ENCODE measurements at places on chromosomes 6 and 20.

DNA sequence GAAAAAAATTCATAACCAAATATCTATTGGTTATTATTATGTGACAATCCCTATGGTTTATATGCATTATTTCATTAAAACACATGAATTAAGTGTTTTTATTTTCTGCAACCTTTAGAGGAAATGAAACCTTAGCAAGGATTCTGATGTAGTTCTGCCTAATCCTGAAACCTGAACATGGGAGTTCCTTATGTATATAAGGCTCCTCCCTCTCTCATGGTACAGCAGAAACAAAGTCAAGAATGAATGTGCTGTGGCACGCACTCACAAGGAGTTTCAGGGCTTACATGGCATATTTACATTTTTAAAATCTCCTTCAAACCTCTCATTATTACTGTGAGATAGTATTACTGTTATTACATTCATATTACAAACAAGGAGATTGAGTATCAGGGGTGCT is 426.4 kb upstream of the CITED2 start:
- no peak for DNase-seq

DNA sequence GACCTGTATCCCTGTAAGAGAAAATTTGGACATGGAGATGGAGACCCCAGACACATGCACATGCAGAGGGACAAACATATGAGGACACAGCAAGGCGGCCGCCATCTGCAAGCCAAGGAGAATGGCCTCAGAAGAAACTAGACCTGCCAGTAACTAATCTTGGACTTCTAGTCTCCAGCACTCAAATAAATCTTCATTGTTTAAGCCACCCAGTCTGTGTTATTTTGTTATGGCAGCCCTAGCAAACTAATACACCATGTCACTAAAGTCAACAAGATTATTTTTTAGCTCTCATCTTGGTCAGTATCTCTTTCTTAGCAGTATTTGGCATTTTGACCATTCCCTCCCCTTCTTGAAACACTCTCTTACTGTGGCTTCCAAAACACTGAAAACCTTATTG is 26.7 kb downstream of the LATS1 start:
- no peak for DNase-seq

GRCh38 chr6:158230967-158231550 is 62.9 kb downstream of the GTF2H5 start:
- no peak for DNase-seq

DNA sequence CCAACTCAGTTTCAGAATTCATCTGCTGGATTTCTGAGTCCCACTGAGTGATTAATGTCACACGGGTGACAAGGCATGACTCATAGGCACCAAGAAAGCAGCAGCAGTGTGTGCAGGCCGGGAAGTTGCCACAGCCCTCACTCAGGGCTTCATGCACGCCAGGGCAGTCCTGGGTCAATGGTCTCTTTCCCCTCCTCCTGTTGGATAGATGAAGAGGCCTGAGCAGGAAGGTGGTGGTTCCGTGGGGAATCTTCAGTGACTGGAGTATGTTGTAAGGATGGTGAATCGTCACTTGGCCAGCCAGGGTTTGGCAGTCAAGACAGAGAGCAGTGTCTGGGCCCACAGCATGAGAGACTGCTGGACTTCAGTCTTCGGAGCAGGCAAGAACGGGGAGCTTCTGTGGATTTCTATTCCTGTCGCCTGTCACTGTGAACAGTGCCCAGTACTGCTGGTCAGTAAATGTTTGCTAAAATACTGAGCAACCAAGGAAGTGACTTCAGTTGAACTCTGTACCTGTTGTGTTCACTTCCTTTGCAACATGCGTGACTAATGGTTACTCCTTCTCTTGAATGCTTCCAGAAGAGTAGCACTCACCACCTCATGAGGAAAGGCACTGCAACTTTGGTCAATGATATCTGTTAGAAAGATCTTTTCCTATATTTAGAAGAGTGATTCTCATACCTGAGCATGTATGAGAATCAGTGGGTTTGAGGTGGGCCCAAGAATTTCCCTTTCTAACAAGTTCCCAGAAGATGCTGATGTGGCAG is 62.0 kb upstream of the CD93 start:
- no peak for DNase-seq

DNA sequence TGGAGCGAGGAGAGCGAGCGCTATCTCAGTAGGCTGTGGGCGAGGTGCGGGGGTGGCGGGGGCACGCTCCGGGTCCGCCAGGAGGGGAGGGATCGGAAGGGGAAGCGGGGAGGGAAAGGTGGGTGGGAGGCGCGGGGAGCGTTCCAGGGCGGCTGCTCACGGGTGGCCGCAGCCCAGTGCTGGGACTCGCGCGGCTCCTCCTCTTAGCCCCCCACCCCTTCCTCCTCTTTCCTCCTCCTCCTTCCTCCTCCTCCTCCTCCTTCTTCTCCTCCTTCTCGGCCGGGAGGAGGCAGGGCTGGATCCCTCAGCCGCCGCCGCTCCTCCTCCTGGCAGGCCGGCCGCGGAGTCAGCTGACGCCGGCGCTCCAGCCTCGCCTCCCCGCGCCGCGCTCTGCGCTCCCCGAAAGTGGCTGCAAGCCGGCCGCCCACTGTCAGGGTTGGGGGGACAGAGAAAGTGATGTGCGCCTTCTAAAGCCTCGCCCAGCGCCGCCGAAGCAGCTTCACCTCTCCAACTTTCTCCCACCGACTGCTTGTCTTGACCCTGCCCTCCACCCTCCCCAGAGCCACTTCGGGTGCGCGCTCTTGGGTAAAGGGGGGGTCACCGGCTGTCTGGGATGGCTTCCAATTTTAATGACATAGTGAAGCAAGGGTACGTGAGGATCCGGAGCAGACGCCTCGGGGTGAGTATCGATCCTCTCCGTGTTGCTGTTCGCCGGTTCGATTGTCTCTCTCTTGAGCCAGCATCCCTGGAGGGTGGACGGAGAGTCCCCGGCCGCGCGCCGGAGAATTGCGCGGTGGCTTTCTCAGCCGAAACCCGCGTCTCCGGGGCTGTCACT is at the start of gene DOK5:
Gene DOK5 (plus strand): TSS at position 260 of the 835 bp plus-strand sequence. CDS start 354 bp downstream, at position 614.
- no peak for DNase-seq

- DNase-seq = no peak
Observed at GRCh38 chr6:136783495-136784270, 8.6 kb downstream of the MAP3K5 start.

DNA sequence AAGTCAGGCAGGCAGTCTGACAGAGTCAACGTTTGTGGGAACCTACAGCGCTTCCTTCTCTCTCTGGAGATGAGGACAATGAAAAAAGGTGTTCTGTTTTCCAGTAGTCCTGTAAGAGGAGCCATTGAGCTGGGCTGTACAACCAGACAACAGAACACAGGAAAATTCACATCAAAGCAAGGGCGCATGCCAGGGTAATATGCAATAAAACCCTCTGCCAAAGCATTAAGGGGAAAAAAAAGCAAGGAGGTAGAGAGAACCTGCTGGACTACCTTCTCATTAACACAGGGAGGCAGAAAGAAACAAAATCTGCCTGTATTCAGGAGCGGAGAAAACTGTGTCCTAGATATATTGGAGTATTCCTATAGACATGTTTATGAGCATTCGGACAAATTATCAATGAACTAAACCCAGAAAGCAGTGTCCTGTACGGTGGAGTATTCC is 1.3 kb downstream of the RNF24 start:
- peak; percentile 59 for DNase-seq

DNA sequence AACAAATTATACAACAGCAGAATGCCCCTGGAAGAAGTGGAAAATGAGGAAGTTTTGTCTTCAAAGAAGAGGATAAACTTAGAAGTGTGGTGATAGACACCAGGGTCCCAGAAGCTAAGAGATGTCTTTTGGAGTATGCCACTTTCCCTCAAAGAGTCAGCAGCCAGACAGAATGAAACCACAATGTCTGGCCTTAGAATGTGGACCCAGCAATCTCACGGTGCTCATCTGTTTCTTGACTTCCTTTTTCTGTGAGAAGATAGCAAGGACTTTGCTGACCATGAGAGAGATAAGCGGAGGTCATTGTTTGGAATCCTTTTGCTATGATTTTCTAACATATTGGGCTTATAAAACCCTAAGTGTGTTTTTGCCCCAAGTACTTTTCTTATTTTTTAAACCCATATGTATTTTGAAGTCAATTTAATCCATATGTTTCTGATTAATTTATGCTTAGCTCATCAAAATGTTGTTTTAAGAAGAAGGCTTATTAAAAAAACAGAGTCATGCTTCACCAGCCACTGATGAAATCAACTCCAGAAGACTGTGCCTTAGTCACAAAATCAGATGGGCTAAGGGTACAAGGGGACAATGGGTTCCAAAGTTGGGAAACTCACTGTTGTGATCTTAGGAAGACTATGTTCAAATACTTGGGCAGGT is 451.2 kb upstream of the JAG1 start:
- no peak for DNase-seq

DNA sequence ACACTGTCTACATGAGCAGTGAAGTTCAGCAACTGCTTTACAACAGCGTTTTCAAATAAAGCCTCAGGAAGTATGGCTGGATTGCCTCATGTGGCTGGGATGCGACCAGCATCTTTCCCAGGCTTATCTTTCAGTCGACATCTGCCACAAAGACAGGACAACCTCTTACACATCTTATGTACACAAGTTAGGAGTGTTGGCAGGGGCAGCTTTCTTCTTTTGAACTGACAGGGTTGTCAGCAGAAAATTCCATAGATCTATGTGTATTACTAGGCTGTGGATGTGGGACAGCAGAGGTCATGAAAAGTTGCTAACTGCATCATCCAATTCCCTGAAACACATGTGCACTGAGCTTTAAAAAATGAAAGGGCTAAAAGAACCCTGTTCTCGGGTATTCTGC is 48.1 kb downstream of the PLAGL1 start:
- no peak for DNase-seq

DNA sequence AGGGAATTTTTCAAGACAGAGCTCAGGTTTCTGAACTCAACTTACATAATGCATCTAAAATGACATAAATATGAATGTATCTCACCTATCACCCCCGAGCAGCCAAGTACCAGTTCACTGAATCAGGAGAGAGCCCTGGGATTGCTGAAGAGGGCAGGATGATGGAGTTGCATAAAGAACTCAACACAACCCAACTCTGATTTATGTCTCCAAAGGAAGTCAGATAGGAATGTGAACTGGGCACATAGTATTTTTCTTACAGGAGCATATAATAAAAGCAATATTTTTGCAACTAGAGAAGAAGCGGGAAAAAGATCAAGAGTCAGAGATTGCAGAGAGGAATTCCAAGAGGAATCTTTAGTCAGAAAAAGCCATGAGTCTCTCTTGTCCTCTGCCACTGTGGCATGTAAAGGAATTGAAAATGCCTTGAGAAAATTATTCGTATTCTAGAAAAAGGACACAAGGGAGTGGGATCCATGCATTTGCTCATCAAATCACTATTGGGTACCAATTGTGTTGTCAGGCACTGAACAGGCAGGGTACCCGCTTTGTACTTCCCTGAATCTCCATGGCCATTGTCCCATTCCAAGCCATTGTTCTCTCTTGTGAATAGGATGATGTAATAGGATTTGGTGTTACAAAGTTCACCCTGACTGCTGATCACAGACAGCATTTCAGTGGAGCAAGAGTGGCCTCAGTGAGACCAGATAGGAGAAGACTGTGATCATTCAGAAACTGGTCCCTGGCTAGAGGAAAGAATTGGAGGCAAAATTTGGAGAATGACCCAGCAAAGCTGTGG is 16.3 kb downstream of the RIN2 start:
- no peak for DNase-seq

DNA sequence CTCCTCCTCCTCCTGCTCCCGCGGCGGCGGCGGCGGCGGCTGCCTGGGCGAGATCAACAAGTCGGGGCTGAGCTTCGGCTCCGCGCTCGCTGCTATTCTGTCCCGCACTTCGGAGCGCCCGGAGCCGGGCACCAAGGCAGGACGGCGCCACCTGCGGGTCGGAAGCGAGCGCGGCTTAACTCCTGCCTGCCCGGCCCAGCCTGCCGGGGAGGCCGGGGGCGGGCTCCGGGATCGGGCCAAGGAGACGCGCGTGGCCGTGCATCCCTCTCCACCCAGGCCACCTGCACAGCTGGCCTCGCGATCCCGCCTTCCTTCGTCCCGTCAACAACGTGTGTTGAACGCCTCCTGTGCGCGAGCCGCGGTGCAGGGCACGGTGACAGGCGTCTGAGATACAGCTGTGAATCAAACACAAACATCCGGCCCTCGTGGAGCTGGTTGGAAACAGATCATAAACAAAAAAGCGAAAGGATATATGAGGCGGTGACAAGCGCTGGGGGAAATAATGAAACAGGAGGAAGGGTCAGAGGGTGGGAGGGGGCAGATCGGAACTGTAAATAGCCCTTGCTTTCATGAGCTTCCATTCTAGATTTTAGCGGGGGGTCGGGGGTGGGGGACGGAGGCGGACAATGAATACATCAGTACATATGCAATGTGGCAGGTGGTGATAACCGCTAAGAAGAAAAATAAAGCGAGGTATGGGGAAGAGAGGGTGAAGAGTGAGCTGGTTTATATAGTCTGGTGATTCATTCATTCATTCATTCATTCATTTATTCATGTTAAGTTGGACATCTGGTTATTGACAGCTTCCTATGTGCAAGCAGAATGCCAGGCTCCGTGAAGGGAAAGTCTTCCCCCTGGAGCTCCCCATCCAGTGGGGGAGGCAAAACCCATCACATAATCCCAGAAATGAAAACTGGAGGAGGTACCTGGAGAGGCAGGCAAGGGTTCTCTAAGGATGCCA is 2.0 kb upstream of the KCNB1 start:
- peak; percentile 48 for DNase-seq

DNA sequence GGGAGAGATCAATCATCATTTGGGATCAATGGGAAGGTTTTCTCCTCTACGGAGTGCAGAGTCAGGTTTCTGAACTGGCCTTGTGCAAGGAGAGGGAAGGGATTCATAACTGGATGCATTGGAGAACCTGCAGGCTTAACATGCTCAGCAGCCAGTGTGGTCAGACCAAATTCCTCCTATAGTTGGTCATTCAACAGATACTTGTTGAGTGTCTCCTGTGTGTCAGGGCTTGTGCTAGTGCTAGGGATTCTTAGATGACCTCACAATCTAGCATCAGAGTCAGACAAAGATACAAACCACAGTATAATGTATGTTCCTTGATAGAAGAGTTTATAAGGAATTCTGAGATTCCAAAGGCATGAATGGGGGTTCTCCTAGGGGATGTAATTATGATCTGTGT is 23.9 kb downstream of the RALY start:
- DNase-seq = no peak

GRCh38 chr20:11549172-11550103 is 368.3 kb upstream of the BTBD3 start:
- DNase-seq = no peak

GRCh38 chr6:144467172-144467762 is 182.1 kb downstream of the UTRN start:
- DNase-seq = no peak

GRCh38 chr6:53734473-53735299 is 60.1 kb upstream of the LRRC1 start:
- peak; percentile 44 for DNase-seq

- no peak for DNase-seq
Observed at GRCh38 chr6:126152372-126152745, 166.0 kb downstream of the TRMT11 start.

GRCh38 chr6:21907291-21907690 is 313.7 kb downstream of the SOX4 start:
- DNase-seq = no peak

GRCh38 chr6:73699676-73700459 is 3.9 kb downstream of the CD109 start:
- no peak for DNase-seq
